ENCODE measurements at places on chromosomes 12 and 14.

GRCh38 chr12:67512061-67512460, 136.5 kb upstream of the DYRK2 start:
- DNase-seq = no peak

DNA sequence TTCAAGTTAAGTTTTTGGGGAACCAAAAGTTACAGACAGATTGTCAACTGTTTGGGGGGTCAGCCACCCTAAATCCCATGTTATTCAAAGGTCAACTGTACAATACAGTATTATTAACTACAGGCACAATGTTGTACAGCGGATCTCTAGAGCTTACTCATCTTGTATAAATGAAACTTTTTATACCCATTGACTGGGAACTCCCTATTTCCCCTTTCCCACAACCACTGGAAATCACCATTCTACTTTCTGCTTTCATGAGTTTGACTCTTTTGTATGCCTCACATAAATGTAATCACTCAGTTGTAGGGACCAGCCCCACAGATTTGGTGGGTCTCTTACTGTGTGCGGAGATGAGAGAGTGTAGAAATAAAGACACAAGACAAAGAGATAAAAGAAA, 57.8 kb downstream of the SLCO1B3 start:
- DNase-seq = no peak

- no peak for DNase-seq
These were observed 856 bp downstream of the GOLGA5 start for GRCh38 chr14:92794961-92795360.

- no peak for DNase-seq
These were observed 106.8 kb downstream of the CALM1 start for GRCh38 chr14:90503582-90503981.

GRCh38 chr12:25682421-25682820, 129.3 kb upstream of the LMNTD1 start:
- DNase-seq = no peak

- DNase-seq = no peak
These were observed 166.5 kb upstream of the GSC start for GRCh38 chr14:94936401-94936892.

DNA sequence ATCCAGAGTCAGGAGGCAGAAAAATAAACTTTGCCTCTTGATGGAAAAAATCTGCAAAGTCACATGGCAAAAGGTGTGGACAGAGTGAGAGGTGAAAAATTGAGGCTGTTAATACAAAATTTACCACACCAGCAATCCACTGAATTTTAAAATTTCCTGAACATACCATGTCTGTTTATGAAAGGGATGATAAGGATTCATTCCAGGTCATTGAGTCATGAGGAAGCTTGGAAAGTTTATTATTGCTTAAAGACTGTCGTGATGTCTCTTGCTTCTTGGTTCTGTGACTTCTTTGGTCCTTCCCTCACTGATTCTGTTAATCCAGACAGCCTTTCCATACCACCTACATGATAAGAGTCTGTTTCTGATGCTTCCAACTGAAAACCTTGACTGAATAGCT, 73.2 kb downstream of the TTC6 start:
- DNase-seq = no peak

GRCh38 chr12:57625261-57626032, 7.6 kb downstream of the B4GALNT1 start:
- no peak for DNase-seq

DNA sequence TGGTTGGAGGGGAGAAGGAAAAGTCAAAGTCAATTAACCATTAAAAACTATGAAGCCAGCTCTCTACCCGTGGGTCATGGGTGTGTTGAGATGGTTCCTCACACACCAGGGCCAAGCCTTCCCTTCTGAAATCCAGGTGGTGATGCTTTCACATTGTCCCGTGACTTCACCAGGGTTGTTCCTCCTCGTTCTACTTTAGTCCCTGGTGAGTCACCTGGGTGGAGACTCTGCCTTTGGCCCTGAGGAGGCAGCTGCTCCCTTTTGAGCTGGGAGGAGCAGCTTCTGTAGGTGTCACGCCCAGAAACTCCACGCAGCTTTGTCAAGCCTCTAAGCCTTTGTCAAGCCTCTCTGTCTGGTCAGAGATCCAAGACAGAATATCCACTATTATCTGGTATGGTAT, 348.3 kb downstream of the BMP4 start:
- no peak for DNase-seq

DNA sequence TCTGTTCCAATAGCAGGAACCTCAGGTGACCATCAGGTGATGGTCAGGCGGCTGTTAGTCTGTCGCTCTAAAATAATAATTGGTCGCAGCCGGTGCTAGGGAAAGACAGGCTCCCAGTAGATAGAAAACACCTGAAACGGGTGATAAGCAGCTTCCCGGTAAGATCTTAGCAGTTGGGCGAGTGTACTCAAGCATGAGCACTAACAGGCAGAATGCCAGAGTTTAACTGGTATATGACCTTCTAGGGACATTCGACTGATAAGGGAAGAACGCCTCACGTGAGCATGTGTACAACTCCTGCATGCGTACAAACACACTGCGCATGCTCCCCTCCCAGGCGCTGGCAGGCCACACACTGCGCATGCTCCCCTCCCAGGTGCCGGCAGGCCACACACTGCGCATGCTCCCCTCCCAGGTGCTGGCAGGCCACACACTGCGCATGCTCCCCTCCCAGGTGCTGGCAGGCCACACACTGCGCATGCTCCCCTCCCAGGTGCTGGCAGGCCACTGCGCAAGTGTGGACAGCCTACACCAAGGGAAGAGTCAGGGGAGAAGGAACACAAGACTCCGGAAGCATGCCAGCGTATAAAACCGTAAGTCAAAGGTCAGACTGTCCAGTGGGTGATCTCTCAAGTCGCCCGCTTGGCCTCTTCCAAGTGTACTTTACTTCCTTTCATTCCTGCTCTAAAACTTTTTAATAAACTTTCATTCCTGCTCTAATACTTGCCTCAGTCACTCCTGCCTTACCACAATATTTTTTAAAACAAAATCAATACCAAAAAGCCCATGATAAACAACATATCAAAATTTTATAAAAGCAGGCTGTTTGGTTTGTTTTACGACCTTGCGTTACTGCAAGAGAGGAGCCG, 24.5 kb downstream of the GPRC5D start:
- no peak for DNase-seq

GRCh38 chr12:106631150-106631549, 48.3 kb downstream of the RFX4 start:
- no peak for DNase-seq
